ENCODE measurements at places on chromosomes 13 and 19.

DNA sequence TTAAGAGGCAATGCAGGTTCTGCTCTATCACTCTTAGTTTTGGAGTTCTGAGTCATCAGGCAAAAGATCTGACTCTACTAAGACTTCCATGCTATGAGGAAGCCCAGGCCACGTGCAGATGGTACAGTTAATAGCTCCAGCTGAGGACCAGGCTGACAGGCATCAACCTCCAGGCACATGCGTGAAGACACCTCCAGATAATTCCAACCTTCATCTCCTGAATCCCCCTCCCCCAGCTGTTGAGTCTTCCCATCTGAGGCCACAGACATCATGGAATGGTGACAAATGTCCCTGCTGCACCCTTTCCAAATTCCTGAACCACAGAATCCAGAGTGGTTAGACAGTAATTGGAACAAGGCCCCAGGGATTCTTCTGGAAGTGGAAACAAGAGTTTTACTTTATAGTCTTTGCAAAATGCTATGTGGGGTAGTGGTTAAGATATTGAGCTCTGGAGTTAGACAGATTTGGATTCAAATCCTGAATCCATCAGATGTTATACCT is 183.8 kb downstream of the KLF5 start:
- DNase-seq: no peak

DNA sequence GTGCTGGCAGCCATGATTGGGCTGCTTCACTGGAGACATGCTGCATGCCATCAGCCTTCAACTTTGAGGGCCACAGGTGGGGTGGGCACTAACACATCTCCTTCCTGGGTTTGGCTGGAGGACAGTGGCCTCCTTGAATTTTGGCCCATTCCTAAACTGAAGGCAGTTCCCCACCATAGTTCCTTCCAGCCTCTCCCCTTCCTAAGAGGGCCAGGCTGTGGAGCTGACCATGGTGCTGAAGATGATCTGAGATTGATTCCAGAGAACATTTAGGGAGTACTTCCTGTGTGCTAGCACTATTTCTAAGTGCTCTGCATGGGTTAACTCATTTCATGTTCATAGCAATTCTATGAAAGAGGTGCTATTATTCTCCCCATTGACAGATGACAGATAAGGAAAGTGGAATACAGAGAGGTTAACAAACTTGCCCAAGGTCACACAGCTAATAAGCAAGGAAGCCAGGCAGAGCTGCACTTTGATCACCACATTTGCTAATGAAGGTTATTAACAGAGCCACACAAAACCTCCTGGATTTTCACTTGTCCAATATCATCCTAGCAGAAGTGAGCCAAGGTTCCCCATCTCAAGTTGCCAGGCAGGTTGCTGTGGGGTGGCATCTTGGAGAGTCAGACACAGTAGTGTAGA is 175.3 kb downstream of the ZIC5 start:
- peak; percentile 57 for DNase-seq

- no peak for DNase-seq
Observed at GRCh38 chr13:24459234-24459633, 53.3 kb downstream of the PARP4 start.

GRCh38 chr13:30030141-30030750 is 179.8 kb upstream of the UBL3 start:
- no peak for DNase-seq

DNA sequence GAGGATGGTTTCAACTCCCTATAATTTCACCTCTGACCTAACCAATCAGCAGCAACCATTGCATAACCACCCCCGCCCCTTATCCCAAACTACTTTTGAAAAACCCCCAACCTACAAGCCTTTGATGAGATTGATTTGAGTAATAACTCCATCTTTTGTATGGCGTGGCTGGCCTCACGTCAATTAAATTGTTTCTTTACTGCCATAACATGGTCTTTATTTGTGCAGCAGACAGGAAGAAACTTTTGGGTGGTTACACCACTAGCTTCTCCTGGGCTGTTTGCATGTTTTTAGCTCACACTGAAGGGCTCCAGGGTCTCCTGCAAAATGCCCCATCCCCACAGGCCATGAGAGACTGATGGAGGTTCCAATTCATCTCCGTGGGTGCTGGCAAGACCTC is 34.0 kb upstream of the PEG3 start:
- DNase-seq: no peak

GRCh38 chr19:1408300-1409203 is 1.2 kb downstream of the DAZAP1 start:
- no peak for DNase-seq

GRCh38 chr13:97967948-97968347 is 14.5 kb downstream of the IPO5 start:
- no peak for DNase-seq

DNA sequence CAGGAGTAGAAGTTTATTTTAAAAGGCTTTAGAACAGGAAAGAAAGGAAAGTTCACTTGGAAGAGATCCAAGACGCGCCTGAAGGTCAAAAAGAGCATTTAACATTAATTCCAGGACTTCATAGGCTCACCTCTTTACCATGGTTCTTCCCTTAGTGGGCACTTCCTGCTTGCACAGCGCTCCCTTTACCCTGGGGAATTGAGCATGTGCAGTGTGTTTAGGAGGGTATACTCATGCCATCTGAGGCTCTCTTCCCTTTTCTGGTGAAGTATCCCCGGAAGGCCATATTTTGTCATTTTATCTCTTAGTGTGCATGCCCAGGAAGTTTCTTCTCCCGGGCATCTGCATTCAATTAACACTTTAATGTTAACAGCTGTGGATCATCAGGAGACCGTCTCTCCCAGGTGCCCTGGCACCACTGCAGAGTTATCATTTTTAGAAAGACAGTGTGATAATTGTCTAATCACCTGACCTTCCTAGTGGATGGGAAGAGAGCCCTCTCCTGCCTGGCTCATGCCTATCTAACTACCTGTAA is 66.1 kb upstream of the ABCC4 start:
- no peak for DNase-seq

- no peak for DNase-seq
Observed at GRCh38 chr19:55836340-55836739, at the start of gene NLRP4. Gene NLRP4 (plus strand): TSS chr19:55836540. CDS start chr19:55852081, 15,541 bp downstream.

- DNase-seq: no peak
Observed at GRCh38 chr19:11007962-11008532, 47.2 kb downstream of the SMARCA4 start.

- DNase-seq: peak; percentile 81
Observed at GRCh38 chr13:33349986-33350826, 64.7 kb upstream of the STARD13 start.

- no peak for DNase-seq
Observed at GRCh38 chr13:104416973-104417372, 1350.8 kb upstream of the SLC10A2 start.

- DNase-seq: no peak
Observed at GRCh38 chr19:52635786-52636570, 2.2 kb downstream of the ZNF83 start.

GRCh38 chr19:6238643-6239281 is 41.0 kb downstream of the MLLT1 start:
- peak; percentile 67 for DNase-seq

DNA sequence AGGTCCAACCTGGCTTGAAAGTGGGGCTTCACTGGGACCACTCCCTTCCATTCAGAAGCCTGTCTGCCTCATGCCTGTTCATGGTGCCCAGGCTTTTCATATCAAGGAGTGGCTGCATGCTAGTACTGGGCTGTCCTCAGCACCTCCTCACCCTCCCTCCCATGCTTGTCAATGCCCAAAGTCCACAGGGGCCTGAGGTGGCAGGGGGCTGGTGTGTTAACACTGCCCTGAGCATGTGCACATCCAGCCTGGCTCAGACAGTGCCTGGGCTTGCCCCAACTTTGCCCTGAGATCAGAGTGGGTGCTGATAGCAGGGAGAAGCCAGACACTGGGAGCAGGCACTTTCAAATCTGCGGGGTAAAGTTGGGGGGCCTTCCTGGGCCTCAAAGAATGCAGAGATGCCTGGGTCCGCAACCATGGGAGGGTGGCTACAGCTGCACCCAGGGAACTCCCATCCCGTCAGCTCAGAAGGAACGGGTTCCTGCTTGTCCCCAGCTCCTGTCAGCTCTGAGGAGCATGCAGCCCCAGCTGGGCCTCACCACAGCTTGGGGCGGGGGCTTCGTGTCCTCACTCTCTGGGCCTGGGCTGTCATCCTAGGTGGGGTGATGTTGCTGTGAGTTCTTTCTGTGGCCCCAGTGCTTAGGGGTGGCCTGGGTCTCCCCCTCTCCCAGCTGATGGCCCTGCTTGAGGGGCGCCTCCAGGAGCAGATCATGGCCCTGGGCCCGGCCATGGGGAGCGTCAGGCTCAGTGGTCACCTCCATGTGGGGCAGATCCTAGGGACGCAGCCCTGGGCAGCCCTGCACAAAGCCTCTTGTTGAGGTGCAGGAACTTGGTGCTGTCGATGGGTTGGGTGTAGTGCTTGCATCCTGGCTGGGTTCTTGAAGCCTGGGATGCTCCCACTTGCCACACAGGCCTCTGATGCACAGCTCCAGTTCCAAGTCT is 830.6 kb upstream of the SLITRK5 start:
- DNase-seq: no peak

GRCh38 chr19:40139533-40140287 is 49.0 kb upstream of the ZNF780A start:
- DNase-seq: no peak

GRCh38 chr13:93029536-93029935 is 197.1 kb upstream of the GPC6 start:
- no peak for DNase-seq

DNA sequence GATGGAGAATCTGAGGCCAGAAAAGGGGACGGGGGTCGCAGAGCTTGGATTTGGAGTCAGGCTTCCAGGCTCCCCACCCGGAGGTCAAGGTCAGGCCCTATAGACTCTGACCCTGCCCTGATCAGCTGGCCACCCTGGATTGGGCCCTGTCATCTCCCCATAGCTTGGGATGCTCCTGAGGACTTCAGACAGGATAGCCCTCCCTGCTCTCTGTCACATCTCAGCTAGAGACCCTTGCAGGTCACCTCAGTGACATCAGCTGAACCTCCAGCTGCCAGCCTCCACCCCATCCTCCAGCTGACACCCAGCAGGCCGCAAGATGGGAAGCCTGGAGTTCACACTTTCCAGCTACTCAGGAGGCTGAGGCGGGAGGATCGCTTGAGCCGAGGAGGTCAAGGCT is 2.8 kb upstream of the TPM4 start:
- DNase-seq: no peak

- DNase-seq: no peak
Observed at GRCh38 chr13:45078003-45078402, 42.3 kb upstream of the GTF2F2 start.

- peak; percentile 85 for DNase-seq
Observed at GRCh38 chr13:103883164-103883563, 816.9 kb upstream of the SLC10A2 start.

DNA sequence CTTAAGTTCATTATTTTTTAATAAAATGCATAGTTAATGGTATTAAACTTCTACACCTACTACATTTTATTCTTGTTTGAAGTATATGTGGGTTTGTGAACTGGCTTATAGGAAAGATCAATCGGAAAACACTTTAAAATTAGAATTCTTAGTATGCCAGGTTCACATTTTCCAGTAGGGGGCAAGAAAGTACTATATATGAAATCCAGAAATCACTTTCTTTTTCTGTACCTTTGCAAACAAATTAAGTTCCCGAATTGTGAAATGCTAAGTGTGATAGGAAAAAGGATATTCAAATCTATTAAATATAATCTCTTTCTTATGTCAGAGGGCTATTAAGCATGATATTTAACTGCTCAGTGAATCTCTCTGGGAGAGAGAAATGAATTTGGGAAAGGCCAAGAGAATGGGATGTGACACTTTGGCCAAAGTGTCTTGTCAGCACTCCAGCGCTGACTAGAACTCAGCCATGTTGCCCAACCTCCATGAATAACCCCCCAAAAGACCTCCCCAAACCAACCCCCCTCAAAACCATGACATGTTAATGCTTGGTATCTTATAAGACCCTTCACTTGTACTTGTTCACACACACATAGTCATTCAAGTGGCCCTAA is 122.6 kb upstream of the SLC10A2 start:
- DNase-seq: no peak

- DNase-seq: no peak
Observed at GRCh38 chr19:56750658-56751057, 79.1 kb upstream of the ZNF835 start.

DNA sequence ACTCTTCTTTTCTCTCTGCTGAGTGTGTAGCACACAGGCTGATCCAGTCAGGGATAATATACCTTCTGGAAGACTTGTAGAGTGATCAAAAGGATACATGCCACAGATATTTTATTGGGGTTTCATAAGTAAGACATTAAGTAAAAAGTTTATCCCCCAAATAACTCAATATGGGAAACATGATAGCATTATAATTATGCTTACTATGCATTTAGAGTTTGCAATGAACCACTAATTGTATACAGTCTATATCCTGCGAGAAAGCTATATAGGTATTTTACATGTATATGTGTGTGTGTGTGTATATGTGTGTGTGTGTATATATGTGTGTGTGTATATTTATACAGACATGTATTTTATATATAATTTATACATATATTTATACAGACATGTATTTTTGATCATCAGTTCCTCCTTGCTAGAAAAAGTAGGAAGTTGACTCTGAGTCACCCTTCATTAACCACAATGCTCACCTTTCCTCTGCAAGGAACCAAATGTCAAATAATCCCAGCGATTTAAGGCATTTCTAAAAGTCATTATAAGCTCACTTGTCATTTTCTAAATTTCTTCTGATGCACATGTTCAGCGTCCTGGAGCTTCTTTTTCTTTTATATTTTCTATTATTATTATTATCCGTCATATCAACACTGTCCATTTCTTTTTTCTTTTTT is 312.5 kb upstream of the OBI1 start:
- no peak for DNase-seq

DNA sequence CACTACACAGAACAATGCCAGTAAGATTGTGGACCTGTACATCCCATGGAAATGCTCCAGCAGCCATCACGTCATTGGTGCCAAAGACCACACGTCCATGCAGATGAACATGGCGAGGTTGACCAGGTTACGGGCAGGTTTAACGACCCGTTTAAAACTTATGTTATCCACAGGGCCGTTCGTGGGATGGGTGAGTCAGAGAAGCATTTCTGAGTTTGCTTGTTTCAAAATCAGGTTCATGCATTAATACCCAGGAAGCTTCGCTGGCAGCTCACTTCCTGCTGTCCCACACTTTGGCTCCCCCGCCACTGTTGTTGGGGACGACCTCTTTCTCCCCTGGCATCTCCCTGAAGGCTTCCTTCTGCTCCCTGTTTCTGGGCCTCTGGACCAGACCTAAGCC is 194.1 kb downstream of the USP12 start:
- no peak for DNase-seq
